ENCODE measurements at places on chromosomes 16 and 17. TPM values are rescaled to one million over a fixed set of nuclear protein-coding genes. Genes with fewer than 3 reads are reported as not detected.

MYH8 gene
- not detected for total RNA-seq

TEDC2 gene
- total RNA-seq = 65.1 TPM

DNA sequence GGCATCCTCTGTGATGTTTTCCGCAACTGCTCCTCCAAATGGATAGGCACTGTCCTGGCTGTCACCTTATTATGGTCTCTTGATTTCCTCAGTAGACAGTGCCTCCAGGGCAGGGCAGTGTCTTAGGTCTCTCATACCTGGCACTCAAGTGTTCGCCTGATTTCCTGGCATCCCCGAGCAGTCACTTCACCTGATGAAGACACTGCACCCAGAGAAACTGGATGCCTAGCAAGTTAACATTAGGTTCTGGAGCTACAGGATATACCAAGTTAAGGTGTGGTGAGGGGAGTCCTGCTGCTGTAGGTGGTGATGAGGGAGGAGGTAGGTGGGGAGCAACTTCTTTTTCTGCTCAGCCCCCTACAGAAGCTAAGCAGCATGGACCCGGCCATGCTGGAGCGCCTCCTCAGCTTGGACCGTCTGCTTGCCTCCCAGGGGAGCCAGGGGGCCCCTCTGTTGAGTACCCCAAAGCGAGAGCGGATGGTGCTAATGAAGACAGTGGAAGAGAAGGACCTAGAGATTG is 3.9 kb upstream of the MAZ start:
- H3K36me3 ChIP-seq = peaks cover 19% of the 10 kb centered on the region
- H3K27ac ChIP-seq = no peak overlapping the region
- peaks cover 15% of the 10 kb centered on the region for H3K4me1 ChIP-seq
- DNase-seq = no peak
- peaks cover 9% of the 10 kb centered on the region for H3K27me3 ChIP-seq
- H3K4me3 ChIP-seq = peak overlapping the region; percentile 77

DNA sequence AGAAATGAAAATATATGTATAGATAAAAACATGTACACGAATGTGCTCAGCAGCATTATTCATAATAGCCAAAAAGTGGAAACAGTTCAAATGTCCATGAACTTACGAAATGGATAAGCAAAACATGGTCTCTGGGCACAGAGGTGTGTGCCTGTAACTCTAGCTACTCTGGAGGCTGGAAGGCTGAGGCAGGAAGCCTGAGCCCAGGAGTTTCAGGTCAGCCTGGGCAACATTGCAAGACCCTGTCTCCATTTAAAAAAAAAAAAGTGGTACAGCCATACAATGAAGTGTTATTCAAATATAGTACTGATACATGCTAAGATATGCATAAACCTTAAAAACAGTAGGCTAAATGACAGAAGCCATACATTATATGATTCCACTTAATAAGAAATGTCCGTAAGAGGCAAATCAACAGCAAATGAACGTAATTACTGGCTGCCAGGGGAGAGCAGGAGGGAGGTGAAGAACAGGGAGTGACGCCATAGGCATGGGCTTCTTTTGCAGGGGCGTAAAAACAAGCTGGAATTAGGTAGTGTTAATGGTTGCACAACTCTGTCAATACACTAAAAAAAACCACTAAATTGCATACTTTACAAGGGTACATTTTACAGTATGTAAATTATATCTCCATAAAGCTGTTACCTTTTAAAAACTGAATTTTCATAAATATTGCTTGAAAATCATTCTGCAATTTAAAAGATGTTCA is 87.2 kb upstream of the PLEKHM1 start:
- peaks cover 10% of the 10 kb centered on the region for H3K36me3 ChIP-seq
- peaks cover 34% of the 10 kb centered on the region for H3K4me1 ChIP-seq
- no peak overlapping the region for H3K27ac ChIP-seq
- no peaks in the 10 kb centered on the region for H3K27me3 ChIP-seq
- no peak for DNase-seq

GRCh38 chr17:57855391-57856035 is 5.7 kb upstream of the MRPS23 start:
- DNase-seq = no peak
- no peaks in the 10 kb centered on the region for H3K36me3 ChIP-seq
- H3K4me3 ChIP-seq = peak overlapping the region; percentile 58
- peaks cover 45% of the 10 kb centered on the region for H3K4me1 ChIP-seq
- peak overlapping the region; percentile 20 for H3K27ac ChIP-seq

GRCh38 chr17:51764387-51764971 is 394.0 kb downstream of the CA10 start:
- H3K36me3 ChIP-seq = no peaks in the 10 kb centered on the region
- H3K4me1 ChIP-seq = peaks cover 4% of the 10 kb centered on the region
- no peak overlapping the region for H3K4me3 ChIP-seq
- H3K27me3 ChIP-seq = peaks cover 22% of the 10 kb centered on the region
- DNase-seq = peak; percentile 45

DNA sequence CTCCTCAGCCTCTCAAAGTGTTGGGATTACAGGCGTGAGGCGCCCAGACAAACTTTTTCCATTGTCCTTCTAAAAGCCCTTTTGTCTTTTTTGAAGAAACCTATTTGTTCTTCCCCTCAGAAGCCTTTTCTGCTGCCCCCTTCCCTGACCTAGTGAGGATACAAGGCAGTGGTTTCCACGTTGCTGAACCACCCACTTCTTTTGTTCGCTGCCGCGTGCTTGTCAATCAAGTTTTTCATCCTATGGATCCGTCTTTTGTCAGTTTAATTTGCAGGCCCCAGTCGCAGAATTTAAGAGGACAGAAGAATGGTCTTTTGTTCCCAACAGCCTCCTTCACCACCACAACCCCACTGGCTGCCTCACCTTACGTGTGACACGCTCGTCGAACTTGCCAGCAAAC is 20.2 kb upstream of the GNG13 start:
- no peak overlapping the region for H3K4me3 ChIP-seq
- DNase-seq = no peak
- no peak overlapping the region for H3K27ac ChIP-seq
- peaks cover 9% of the 10 kb centered on the region for H3K4me1 ChIP-seq
- no peaks in the 10 kb centered on the region for H3K36me3 ChIP-seq
